Retina (tissue), 1 donor: ENCODE measurements at places on chromosomes 6 and 20.

- DNase-seq, result no peak
Observed at GRCh38 chr20:6339176-6339575, 216.3 kb upstream of the FERMT1 start.

DNA sequence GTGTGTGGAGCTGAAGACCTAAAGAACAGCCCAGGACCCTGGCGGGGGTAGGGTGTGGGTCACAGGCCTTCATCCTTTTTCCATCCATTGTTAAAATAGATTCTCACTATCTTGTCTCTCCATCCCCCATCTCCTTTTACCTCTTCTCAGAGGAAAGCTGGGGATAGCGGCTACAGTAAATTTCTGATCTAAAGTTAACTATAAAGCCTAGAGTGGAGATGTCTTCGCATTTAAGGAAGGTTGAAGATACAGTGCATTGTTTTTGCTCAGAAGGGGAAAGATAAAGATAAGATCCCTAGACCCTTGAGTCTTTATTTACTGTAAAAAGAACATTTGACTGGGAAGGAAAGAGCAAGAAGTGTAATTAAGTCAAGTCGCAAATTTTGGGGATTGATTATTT lies 8.6 kb downstream of the FOXA2 start:
- DNase-seq, result no peak

GRCh38 chr6:67687396-67687795 lies 947.7 kb upstream of the ADGRB3 start:
- no peak for DNase-seq

DNA sequence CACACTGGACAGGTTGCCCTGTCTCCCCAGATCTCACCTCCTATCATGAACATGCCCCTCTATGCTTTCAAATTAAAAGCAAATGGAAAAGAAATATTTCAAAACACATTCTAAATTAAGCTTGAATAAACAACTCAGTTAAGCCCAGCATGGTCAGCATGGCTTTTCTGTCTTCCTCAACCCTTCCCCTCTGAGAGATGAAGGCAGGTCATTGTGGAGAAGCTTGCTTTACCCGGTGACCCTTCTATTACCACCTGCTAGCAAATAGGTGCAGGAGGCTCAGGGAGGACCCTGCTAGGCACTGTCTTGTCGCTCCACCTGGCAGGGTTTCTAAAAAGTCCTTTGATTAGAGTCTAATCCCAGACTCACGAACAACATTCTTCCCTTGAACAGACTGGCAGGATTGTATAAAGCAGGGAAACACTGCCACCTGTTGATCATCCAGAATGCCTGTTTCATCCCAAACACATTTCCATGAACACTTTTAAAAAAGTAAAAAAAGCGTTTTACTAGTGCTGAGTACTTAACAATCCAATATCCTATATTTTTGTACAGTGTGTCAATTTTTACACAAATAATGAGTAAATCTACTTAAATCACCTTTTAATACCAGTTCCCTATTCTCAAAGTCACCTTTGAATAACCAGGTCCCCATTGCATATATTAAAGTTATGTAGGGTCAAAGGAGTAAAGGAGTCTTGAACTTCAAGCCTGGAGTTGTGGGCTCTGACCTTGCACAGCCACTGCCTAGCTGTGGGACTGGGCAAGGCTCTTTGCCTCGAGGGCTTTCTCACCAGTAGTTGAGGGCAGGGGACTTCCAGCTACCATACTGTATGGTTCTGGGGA lies 75.5 kb downstream of the GPR6 start:
- DNase-seq, result peak; percentile 28

GRCh38 chr6:90305800-90306448 lies 9.3 kb upstream of the BACH2 start:
- DNase-seq, result no peak

DNA sequence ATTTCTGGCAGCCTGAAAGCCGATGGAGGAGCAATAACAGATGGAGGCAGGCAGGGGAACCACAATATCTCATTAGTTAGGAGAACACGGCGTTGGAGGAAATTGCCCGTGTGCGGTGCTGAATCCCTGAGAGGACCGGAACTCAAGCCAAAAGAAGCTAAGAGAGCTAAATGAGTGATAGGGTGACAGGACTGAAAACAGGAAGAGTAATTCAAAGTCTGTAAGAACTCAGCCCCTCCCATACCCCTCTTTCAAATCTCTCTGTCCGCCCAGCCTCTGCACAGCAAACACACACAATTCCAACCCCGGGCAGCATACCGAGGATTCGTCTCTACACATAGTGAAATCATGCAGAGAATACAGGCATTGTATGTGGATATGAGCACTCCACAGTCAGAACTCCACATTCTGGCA lies 2.6 kb upstream of the IPCEF1 start:
- DNase-seq, result peak; percentile 45

- DNase-seq, result no peak
Observed at GRCh38 chr6:149458806-149459205, 26.0 kb downstream of the ZC3H12D start.

GRCh38 chr6:153538491-153538890 lies 407.4 kb upstream of the RGS17 start:
- DNase-seq, result no peak

GRCh38 chr6:111759331-111759835 lies 113.9 kb downstream of the FYN start:
- DNase-seq, result no peak

DNA sequence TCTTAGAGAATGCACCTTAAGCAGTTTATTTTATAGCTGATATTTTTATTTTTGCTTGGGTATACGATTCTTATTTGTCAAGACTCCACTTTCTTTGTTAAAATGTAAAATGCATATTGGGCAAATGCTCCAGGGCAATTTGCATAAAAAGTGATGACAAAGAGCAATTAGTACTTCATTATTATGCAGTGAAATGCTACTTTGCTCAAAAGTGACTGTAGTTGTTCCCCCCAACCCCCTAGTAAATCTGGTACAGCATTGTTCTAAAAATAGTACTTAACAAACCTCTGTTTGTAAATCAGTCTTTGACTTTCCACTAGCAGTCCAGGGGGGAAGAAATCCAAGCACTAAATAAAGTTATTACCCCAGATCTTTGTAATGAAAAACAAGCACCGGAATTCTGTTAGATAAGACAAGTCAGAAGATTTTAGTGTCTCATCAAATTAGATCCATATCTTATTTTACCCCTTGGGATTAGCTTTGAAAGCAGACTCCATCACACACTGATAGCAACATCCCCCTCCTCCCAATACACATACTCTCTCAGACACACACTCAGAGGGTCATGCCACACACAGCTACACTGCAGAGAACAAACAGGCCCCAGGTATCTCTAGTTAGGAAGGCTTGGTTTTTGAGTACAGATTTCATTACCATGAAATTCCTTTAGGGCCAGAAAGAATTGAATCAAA lies 32.9 kb upstream of the BACH2 start:
- DNase-seq, result no peak

- no peak for DNase-seq
Observed at GRCh38 chr20:15297059-15297875, 959.9 kb upstream of the FLRT3 start.

GRCh38 chr6:131213501-131213990 lies 78.3 kb downstream of the AKAP7 start:
- DNase-seq, result no peak

GRCh38 chr20:13784271-13784892 lies 337 bp downstream of the ESF1 start:
- DNase-seq, result no peak

DNA sequence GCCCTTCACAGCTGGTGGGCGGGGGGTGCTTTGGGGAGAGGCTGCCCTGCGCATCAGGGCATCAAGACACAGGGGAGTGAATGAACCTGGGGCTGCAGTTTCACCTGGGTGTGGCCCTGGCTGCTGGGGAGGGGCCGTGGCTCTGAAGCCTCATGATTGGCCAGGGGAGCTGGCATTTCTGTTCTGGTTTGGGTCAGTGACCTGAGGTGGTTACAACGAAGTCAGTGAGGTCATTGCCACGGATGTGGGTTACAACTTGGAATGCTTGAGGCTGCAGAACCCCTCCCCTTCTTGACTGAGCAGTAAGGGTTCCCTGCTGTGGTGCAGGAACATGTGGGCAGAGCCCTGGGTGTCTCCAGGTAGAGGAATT lies 3.0 kb downstream of the TCEA2 start:
- DNase-seq, result no peak

GRCh38 chr6:89162047-89162371 lies 16.2 kb downstream of the PM20D2 start:
- DNase-seq, result no peak

DNA sequence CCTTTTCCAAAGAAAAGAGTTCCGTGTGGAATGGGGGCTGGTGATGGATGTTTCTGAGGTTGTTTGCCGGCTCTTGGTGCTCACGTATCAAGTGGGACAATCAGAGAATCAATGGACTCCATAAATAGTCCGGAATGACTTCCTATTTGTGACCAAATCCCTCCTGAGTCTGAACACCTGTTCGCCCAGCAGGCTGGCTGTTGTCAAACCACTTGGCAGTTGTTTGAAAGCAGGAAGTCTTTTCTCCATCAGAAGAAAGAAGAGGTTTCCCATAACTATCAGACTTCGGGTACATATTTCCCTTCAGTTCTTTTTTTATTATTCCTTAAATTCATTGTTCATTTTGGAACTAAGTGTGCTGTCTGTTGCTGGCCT lies 154.7 kb upstream of the RIN2 start:
- no peak for DNase-seq

GRCh38 chr6:126477678-126478077 lies 137.8 kb downstream of the CENPW start:
- DNase-seq, result no peak

DNA sequence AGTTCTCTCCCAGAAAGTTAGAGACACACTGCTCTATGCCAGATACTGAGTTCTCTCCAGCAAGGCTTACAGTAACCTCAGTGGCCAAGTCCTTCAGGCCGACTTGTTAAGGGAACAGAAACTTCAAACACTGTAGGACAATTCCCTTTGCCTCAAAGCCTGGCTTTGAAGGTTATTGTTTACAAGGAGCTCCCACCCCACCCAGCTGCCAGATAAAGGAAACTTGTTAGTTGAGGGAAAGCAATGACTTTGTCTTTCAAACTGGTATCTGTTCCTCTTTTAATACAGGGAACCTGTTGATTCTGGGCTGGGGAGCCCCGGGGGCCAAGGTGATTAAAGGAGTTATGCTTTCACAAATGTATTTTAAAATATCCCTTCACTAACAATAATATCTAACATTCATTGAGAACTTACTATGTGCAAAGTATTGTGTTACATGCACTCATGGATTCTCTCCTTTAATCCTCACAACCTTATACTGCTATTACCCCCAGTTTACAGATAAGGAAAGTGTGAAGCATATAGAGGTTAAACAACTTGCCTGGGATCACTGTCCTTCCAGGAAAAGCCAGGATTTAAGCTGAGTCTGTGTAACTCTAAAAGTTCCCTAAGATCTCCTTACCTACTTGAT lies 27.6 kb upstream of the CDKN1A start:
- no peak for DNase-seq

GRCh38 chr20:62650551-62651284 lies 8.4 kb downstream of the SLCO4A1 start:
- no peak for DNase-seq

GRCh38 chr6:25137480-25137879 lies 141.7 kb upstream of the CARMIL1 start:
- no peak for DNase-seq

GRCh38 chr6:105954148-105954547 lies 132.0 kb upstream of the PRDM1 start:
- no peak for DNase-seq

DNA sequence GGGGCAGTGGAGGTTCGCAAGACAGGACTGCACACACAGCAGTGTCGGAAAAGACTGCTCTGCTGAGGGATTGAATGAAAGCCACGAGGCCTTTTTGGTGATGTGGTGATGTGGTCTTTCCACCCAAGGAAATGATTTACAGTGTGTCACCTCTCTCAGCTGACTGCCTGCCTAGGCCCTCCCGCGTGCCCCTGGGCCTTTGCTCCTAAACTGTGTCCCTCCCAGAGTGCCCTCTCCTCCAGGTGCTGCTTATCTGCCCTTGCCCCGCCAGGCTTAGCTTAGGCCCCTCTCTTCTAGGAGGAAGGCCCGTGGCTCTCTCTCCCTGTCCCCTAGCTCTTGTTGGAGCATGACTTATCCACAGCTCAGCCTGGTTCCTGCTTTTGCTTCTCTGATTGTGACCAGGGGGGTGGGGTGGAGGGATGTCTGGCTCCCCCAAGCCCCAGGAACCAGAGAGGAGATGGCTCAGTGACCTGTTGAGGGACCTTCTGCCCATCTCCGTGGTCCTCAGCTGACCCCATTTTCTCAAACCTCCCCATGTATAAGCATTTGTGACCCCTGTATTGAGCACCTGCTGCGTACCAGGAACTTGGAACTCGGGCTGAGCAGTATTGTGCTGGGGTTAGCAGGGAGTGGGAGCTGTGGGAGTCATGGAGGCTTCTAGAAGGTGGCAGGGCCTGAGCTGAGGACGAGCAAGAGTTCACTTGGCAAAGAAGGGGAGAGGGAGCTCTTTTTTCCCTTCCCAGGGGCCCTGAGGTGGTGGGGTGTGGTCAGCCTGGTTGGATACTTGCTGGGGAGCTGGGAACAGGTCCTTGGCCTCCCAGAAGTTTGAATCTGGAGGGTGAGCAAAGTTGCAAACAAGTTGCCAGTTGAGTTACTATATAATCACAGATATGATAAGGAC lies 2.2 kb downstream of the SRC start:
- DNase-seq, result no peak

GRCh38 chr6:63573899-63574553 lies 1.7 kb downstream of the LOC128125822 start:
- peak; percentile 39 for DNase-seq

DNA sequence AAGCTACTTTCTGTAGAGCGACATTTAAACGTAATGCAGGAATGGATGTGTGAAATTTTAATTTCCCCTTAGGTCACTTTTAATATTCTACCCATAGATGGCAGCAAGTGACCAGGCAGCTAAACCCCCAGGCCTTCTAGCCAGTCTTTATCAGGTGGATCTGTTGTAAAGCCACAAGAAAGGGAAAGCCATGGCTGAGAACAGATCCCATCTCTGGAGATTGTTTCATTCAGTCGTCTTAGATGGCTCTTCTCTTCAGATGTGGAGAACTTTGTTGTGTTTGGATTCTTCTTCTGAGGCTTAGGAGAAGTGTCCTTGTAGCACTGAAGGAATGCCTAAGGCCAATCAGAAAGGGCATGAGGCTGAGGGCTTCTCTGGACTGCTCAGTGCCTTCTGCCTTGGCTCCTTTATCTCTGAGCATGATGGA lies 15.8 kb upstream of the RNF182 start:
- DNase-seq, result peak; percentile 73

- no peak for DNase-seq
Observed at GRCh38 chr6:115767931-115768330, 292.8 kb downstream of the FRK start.

DNA sequence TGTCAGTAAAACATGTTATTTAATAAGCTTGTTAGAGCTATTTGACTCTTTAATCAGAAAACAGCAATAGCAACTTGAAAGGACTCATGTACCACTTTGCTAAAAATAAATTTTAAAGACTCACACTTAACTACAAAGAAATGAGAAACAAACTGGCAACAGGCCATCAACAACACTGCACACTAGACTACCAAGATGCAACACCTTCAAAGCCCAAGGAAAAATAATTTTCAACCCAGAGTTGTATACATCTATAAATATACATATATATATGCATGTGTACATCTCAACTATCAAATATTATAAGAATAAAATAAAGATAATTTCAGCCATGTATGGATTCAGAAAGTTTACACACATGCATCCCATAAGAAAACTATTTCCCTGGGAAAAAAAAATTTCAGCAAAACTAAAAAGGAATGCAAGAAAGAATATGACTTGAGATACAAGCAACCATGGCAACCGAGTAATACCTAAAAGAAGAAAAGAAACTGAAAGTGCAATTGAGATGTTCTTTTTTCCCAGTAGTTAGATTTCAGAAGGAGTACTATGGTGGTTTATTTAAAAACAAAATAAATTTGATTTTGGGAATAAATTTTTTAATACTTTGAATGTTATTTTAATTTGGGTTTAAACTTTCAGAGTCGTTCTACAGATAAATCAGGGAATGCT lies 303.8 kb downstream of the UBE3D start:
- no peak for DNase-seq
